Epithelial cell of proximal tubule (primary cell): ENCODE measurements at places on chromosomes 5 and 9. TPM values are rescaled to one million over a fixed set of nuclear protein-coding genes. Genes with fewer than 3 reads are reported as not detected.

RNF180 gene
- 4.5 and 4.6 TPM in 2 replicates for total RNA-seq

DIPK1B gene
- 11.4 and 20.3 TPM in 2 replicates for total RNA-seq

RBM18 gene
- 8.4 and 13.9 TPM in 2 replicates for total RNA-seq

ZDHHC11 gene
- total RNA-seq = 1.5 and 3.3 TPM in 2 replicates

DNA sequence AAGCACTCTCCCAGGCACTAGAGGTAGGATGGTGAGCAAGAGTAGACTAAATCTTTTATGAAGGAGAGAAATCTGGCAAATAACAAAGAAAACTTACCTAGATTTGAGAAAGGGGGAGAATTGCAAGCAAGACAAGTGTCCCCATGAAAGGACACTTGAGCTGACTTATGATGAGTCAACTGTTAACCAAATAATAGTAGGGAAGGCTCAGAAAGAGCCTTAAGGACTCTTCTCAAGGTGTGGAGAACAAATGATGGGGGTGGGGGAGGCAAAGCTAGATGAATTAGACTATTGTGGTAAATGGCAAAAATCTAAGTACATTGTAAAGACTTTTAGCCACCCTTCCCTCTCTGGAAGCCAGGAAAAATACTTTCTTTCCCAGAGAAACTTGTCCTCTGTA, 77.6 kb upstream of the RASA1 start:
- DNase-seq = no peak

DNA sequence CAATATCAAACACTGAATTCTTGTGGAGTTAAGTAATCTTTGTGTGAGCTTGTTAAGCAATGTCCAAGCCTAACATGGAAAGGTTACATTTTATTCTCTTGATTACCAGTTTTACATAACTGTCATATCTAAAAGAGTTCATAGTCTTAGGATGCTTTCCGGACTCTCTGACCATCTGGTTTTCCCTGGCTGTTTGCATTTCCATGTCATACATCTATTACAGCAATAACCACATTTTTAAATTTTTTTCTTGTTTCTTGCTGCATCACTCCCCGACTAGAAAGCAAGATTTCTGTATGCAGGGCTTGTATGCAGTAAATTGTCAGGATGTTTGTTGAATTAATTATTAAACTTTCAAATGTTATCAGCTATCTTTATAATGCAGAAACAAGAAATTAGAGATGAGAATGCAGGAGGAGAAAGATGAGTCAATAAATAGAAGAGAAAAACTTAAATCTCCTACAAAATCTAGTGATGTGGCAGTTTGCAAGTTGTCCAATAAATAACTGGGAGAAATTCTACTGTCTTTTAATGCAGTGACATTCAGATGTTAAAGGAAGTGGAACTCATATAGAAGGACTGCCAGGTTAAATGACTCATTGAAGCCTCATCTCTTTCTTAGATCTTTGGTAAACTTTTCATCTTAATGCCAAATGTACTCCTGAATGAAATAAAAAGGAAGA, 179.6 kb upstream of the SGCD start:
- DNase-seq = no peak

- no peak for DNase-seq
Observed at GRCh38 chr5:78320401-78320800, 25.9 kb upstream of the AP3B1 start.

DNA sequence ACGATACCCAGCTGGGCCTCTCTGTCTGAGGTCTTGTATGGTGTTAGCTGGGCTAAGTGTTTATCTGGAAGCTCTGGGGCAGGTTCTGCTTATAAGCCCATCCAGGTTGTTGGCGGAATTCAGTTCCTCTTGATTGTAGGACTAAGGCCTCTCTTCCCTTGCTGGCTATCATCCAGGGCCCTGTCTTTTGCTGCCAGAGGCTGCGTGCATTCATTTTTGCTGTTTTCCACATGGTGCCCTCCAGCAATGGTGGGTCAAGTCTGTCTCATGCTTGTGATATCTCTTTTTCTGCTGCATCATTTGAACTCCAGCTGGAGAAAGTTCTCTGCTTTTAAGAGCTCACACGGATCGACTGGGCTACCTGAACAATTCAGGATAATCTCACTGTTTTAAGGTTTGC, 105.7 kb upstream of the ZNF618 start:
- no peak for DNase-seq

- no peak for DNase-seq
Observed at GRCh38 chr5:71972777-71973473, 134.3 kb upstream of the MAP1B start.

DNA sequence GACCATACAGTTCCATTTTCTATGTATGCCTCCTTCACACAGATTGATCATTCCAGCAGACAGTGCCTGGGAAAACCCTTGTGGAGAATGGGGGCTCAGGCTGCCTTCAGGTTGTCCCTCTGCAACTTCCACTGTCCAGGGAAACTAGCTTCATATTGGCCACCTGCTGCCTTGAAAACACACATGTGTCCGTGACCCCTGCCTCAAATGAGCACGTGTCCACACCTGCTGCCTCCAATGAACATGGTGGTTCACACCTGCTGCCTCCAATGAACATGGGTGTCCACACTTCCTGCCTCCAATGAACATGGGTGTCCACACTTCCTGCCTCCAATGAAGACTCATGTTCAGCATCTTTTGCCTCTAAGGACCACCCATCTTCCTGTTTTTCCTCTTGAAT, 185.4 kb upstream of the ADCY2 start:
- no peak for DNase-seq

GRCh38 chr9:94785215-94786169, 59.0 kb downstream of the AOPEP start:
- DNase-seq = no peak

DNA sequence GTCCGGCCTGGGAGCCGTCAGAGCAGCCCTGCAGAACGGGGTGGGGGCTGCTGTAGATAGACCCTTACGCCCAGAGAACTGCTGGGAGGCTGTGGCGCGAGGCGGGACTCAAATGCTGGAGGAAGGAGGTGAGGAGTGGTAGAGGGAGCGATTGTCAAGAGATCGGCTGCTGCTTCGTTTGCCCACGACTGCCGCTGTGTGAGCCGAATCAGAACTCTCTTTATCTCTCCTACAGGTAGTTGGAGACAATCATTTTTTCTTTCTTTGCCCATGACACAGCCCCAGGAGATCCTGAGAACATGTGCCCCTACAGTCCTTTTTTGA, 456 bp downstream of the ZNF79 start:
- no peak for DNase-seq
